ENCODE measurements at places on chromosomes 2 and 18.

GRCh38 chr2:145644820-145645302, 1124.9 kb upstream of the ZEB2 start:
- DNase-seq, result peak; percentile 20

DNA sequence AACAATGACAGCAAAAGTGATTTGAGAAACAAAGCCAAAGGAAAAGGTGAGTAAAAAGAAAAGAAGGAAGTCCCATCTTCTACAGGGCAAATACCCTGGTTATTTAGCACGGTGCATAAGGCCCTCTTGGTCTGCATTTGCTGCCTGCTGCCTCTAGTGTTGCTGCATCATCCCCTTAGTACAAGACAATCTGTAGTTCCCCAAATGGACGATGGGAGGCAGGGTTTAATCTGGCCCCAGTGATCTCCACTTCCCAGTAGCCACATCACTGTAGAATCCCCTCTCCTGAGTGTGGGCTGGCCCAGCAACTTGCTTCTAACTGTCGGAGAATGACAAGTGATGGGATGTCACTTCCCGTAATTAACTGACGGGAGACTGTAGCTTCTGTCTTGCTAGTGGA, 85.1 kb downstream of the CTAGE1 start:
- no peak for DNase-seq

DNA sequence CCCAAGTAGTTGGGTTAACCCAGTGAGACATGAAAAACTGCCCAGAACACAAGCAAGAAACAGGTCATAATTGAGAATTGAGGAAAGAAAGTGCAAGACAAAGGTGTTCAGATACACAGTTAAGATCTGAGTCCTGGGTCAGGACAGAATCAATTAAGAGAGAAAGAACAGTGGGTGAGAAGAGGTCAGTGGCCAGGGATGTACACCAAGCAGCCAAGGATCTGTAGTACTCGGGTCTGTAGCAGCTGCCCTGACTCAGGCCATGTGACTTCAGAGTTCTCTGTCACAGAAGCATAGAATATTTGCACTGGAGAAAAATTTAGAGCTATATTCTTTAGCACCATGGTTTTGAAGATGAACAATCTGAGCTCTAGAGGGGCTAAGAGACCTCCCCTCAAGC, 141.6 kb downstream of the SLC8A1 start:
- DNase-seq, result no peak

DNA sequence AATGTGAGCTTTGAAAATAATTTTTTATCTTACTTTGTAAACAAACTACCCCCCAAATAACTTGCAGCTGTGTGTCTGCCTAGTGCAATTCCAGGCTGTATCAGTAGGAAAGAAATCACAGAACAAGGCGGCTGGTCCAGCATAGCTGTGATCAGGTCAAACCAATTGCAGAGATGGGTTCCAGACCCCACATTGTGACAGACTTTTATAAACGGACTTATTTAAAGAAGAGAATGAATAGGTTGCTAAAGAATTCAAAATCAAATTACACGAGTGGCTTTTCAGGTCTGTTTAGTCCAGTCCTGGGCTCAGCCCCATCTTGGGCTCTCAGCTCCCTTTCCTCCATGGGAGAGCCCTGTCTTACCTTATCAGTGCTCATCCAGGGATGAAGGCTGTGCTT, 11.1 kb downstream of the BMP10 start:
- DNase-seq, result no peak

DNA sequence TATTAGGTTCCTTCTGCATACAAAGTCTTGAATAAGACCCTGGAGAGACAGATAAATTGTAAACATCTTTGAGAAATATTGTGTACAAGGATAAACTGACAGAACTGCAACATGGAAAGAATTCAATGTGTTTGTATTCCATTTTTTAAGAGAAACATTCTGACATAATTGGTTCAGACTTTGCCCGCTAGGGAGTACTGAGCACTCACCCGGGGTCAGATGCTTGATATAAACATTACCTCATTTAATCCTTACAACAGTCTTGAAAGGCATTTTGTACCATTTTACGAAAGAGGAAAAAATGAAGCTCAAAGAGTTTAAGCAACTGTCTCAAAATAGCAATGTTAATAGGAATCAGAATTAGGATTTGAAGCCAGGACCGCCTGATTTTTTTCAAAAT, 416.7 kb upstream of the CRIM1 start:
- no peak for DNase-seq

DNA sequence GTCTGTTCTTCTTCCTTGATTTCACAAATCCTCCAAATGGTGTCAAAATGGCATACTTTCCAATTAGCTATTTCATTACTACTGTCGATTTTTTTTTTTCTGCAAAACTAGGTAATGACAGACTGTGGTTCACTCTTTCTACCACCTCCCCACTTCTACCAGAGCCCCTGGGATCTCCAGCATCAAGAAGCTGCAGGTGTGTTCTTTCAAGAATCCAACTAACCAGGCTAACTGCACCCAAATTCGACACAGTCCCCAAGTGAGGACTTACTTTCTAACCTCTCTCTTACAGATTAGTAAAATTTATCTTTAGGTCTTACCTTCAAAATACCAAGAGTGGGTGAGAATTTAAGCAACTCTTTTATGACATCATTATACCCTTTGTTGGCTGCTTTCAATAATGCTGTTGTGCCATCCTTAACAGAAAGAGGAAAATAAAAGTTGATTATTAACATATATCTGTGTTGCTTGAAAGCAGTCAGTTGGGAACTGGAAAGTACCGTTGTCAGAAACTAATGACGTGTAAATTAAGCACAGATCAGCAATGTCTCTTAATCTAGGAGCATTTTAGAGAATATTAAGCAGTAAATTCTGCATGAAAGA, 31.2 kb upstream of the NPC1 start:
- peak; percentile 57 for DNase-seq

DNA sequence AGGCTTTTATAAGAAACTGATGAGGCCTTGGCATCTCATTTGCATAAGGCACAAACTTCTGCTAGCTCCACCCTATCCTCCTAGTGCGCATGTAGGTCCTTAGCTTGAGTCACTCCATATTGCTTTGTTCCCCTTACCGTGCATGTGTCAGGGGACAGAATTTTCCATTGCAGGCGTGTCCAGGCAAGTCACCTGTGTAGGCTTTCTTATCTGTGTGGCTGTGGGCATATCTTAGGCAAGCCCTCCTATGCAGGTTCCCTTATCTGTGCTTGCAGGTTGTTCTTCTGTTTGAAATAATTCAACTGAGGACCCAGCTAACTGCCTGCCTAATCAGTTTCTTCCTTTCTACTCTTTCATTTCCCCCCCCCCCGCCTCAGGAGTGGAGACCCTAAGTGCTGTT, 63.3 kb upstream of the CDCA7 start:
- no peak for DNase-seq

DNA sequence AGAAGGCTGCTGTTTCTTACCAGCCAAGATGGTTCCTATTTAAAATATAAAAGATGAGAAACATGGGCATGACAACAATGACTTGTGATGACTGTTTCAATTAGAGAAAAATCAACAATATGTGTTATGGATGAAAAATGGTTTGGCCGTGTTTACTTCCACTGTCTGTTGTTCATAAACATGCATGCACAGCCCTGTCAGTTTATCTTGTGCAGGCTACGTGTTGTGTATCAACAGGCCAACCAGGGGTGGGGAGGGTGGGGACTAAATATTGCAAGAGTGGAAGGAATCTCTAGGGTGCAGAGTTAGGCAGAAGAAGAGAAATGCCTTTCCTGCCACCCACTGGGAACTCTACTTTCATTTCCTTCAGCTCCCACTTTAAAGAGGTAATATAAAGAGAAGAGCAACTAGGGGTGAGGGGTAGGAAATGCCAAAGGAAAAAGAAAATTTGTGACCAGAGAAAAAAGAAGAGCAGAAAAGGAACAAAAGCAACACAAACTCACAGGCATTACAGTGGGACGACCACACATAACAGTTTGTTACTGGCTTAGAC, 116.8 kb upstream of the MEIS1 start:
- DNase-seq, result no peak
